Activated naive CD4-positive, alpha-beta T cell treated with anti-CD3 and anti-CD28 coated beads, Interleukin-2, amount 50 U/mL, for 16 hours (primary cell): ENCODE measurements at places on chromosomes 7 and 10.

DNA sequence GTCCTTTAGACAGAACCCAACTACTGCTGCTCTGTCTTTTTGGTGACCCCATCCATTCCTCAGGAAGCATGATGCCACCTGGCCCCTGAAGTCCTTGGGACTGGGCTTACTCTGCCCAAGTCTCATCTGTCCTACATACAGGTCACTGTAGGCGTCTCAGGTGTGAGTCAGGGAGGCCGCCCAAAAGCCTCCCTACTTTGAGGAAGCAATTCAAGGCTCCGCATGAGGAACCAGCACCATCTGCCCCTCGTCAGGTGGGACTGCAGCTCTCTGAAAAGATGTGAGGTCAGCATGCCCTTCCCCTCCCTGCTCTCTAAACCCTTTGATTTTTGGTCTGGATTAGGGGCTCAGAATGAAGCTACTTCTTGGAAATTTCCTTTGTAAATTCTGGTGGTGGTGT is 354.8 kb downstream of the CXCL12 start:
- DNase-seq = no peak

DNA sequence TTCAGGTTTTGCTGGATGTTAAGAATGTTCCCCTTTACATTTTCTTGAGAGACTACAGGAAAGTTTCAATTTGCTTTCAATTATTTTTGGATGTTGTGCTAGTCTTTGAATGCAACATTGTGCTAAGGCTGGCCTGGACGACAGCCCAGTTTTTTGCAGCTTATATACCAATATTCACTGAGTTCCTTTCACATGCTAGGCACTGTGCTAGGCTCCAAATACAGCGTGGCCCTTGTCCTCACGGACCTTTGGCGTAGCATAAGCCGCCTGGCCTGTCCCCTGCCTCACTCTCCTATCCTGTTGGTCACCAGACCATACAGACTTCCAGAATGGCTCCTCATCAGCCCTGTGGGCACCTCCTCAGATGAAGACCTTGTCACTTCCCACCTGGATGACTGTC is 19.5 kb upstream of the HSPA12A start:
- no peak for DNase-seq

DNA sequence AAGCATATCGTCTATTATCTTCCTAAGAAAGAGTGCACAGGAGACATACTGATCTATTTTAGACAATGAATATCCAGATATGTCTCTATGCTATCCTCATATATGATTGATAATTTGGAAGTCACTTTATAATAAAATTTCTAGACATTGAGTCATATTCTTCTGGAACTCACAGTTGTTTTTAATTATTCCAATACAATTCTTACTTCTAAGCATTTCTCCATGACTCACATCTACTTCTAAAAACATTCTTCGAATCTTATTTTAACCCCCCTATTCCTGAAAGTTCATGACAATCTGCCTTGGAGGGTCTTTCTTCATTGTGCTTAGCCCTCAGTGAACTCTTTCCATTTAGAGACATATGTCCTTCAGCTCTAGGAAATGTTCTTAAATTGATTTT is 368.1 kb downstream of the MDFIC start:
- DNase-seq = no peak

GRCh38 chr7:140249036-140249806 is 72.4 kb upstream of the KDM7A start:
- no peak for DNase-seq

- no peak for DNase-seq
These were observed 379.7 kb downstream of the PHTF2 start for GRCh38 chr7:78178319-78178718.

DNA sequence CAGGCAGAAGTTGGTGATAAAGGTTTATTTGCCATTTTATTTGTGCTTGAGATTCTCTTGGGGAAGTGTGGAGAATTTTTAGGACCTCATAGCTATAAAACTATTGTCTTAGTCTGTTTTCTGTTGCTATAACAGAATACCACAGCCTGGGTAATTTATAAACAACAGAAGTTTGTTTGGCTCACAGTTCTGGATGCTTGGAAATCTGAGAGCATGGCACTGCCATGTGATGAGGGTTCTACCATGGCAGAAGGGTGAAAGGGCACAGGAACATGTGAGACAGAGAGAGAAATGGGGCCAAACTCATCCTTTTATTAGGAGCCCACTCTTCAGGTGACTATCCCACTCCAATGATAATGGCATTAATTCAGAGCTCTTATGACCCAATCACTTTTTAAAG is 12.3 kb downstream of the SUN3 start:
- DNase-seq = no peak

DNA sequence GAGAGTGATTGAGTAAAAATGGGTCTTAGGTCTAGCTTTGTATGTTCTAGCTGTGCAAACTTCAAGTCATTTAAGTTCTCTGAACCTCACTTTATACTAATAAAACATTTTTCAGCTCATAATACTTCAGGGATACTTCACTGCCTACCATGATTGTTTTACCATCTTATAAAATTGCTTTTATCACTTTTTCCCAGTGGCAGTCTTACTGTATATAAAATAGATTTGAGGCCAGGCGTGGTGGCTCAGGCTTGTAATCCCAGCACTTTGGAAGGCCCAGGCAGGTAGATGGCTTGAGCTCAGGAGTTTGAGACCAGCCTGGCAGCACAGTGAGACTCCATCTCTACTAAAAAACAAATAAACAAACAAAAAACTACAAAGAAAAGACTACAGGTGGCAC is 17.4 kb downstream of the FGL2 start:
- no peak for DNase-seq

DNA sequence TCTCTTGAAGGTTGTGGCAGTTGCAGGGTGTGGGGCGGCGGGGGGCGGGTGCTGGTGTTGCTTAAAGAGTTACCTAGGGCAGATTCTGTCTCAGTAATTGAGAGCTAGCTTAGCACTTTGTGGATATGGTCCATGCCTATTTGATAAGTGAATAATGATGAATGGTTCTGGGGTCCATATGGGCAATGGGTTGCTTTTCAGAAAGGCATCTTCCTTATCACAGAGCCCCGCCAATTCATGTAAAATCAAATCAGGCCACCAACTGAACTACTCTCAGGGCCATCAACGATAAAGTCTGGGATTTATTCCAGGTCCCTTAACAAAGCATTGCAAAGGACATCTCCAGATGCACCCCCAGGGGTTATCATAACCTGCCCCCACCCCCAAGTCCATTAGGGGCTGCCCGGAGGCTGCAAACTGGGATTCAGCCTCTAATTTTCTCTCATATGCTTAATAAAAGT is 1.8 kb upstream of the PRRT4 start:
- DNase-seq = no peak

DNA sequence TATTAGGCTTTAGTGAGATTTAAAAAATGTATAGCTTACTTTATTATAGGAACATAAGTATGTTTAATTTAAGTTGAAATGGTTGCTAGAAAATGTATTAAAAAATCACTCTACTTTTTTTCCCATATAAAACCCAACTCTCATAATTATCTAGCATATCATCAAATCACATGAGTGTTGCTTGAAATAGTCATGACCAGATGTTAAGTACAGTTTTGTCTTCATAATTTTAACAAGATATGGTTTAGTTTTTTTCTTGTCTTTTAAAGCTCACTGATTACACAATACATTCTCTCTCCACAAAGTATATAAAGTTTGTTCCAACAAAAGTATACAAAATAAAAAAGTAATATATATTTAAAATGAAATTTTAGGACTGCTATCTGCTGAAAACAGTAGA is 82.8 kb downstream of the HGF start:
- DNase-seq = no peak

DNA sequence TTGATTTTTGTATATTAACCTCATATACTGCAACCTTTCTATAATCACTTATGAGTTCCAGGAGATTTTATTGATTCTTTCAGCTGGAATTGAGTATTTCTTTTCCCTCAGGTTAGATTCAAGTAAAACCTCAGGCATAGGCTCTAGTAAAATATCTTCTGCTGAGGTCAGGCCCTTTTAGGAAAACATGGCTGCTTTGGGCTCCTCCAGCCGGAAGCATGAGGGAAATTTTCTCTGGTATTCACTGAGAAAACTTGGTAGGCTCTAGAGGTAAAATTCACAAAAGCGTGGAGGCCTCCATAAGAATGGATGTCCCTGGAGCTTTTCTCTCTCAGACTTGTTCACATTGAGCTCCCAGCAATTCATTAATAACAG is 56.7 kb downstream of the AKR1E2 start:
- no peak for DNase-seq

- no peak for DNase-seq
These were observed 286.9 kb downstream of the KCNMA1 start for GRCh38 chr10:77350711-77351119.

GRCh38 chr10:34098821-34099567 is 716.1 kb downstream of the PARD3 start:
- DNase-seq = no peak

- DNase-seq = no peak
These were observed 55.7 kb upstream of the IL6 start for GRCh38 chr7:22671177-22671879.

DNA sequence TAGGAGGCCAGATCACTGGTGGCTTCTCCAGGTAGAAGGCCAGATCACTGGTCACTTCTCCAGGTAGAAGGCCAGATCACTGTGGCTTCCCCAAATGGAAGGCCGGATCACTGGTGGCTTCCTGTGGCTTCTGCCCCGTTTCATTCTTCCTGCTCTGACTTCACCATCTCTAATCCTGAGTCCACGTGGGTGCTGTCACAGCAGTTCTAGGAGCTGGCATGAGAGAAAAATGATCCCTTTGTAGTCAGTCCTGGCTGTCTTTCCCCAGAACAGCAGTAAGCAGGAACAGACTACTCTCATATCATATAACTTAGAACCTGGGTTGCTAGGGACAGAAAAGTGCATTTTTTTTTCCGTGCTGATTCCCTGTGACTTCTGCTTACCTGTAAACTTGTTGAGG is 90.9 kb downstream of the ACTR3B start:
- no peak for DNase-seq
